ENCODE measurements at places on chromosomes 4 and X.

GRCh38 chr4:58809366-58809765 is 1699.2 kb upstream of the IGFBP7 start:
- DNase-seq: no peak

DNA sequence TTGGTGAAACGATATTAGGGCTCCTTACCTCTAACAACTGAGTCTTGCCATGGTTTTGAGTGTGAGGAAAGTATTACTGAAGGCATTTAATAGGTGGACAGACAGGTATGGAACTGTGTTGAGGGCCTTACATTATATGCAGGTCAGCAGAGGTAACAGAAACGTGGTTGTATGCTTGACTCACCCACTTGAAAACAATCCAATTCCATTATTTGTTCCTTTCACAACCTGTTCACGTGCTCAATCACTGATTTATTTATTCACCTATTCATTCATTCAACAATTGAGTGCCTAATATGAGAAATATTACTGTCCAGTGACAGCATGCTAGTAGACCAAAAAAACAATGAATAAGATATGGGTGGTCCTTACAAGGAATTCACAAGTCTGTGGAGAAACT is 33.3 kb upstream of the PPARGC1A start:
- DNase-seq: no peak

GRCh38 chr4:15526924-15527592 is 57.4 kb downstream of the CC2D2A start:
- no peak for DNase-seq

DNA sequence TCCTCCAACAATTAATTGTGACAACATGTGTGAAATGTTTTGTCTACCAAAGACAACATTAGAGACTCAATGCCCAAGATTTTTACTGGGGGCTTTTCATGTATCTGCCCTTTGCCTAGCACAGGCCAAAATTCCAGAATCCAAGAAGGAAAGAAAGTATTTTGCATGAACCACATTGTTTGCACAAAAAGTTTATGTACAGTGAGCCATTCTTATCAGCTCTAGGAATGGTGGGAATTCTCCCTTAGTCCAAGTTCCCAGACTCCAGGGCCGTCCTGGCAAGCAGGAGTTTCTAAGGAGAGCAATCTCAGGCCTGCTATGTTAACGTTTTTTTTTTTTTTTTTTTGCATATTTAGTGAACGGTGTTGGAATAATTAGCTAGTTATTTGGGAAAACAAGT is 21.6 kb downstream of the GPRASP1 start:
- DNase-seq: no peak

- DNase-seq: peak; percentile 10
These were observed 407 bp downstream of the IL13RA1 start for GRCh38 chrX:118727686-118728339.

DNA sequence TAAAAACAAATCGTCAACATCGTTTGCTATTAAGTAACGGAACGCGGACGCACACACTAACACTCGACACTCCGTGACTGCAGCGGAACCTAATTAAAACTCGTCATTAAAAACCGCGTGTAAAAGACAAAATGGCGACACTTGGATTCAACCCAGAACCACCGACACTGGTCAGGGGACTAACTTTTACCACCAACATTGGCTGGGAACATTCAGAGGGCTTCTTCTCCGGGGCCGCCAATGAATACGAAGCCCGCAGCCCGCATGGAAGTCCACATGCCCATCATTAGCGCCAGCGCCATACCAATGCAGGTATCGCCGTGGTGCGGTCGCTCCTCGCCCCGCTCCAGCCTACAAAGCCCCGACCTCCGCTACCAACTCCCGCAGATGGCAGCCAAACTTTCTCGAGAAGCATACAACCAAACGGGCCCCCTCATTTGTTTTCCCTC is 498 bp downstream of the RBMX start:
- DNase-seq: no peak

GRCh38 chr4:3111461-3111860 is 37.0 kb downstream of the HTT start:
- no peak for DNase-seq

- no peak for DNase-seq
These were observed 374.7 kb upstream of the FGF13 start for GRCh38 chrX:139086246-139086645.

- peak; percentile 69 for DNase-seq
These were observed 189.2 kb downstream of the SHROOM3 start for GRCh38 chr4:76624241-76624681.

DNA sequence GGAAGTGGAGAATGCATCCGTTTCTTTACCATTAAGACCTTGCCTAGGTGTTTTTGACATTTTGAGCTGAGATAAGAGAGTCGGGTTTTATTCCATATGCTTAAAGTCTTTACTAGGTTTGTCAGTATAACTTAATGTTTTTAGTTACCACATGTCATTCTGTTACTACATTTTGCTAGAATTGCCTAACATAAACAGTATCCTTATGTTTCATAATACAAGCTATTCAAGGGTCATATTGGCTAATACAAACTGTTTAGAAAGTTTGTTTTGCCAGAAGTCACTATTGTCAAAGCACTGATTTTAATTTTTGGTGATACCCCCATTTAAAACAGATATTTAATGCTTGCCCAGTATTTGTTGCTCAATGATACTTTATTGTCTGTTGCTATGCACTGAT is 427.7 kb upstream of the MAGEB2 start:
- DNase-seq: no peak

- DNase-seq: no peak
These were observed 66.1 kb downstream of the DCHS2 start for GRCh38 chr4:154425514-154425913.

- no peak for DNase-seq
These were observed 768 bp upstream of the CDKL5 start for GRCh38 chrX:18424482-18425198.

GRCh38 chr4:65083076-65083475 is 587.2 kb downstream of the EPHA5 start:
- DNase-seq: no peak

DNA sequence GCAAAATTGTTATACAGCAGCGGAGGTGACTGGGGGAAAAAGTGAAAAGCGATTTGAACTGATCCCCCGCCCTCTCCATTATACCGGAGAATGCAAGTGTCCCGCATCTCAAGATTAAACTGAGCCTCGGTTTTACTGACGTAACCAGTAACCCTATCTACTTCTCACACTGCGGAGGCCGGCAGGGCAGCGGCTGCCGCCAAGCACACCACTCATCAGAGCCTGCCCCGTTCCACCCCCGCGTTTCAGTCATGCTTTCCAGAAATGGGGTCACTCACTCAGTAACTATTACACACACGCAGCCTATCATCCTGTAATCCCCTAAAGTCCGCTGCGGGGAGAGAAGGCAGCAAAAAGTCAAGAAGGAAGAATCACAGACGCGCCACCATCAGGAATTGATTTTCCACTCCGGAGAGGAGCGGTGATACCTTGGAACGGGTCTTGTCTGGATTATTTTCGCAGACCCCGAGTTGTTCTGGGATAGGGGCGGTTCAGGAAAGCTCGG is 1.4 kb downstream of the RPS6KA3 start:
- peak; percentile 40 for DNase-seq

GRCh38 chr4:38832624-38833528 is 23.7 kb downstream of the TLR6 start:
- DNase-seq: no peak

DNA sequence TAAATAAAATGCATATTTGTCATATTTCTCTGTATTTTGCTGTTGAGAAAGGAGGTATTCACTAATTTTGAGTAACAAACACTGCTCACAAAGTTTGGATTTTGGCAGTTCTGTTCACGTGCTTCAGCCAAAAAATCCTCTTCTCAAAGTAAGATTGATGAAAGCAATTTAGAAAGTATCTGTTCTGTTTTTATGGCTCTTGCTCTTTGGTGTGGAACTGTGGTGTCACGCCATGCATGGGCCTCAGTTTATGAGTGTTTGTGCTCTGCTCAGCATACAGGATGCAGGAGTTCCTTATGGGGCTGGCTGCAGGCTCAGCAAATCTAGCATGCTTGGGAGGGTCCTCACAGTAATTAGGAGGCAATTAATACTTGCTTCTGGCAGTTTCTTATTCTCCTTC is 3.3 kb downstream of the HTT start:
- DNase-seq: no peak

DNA sequence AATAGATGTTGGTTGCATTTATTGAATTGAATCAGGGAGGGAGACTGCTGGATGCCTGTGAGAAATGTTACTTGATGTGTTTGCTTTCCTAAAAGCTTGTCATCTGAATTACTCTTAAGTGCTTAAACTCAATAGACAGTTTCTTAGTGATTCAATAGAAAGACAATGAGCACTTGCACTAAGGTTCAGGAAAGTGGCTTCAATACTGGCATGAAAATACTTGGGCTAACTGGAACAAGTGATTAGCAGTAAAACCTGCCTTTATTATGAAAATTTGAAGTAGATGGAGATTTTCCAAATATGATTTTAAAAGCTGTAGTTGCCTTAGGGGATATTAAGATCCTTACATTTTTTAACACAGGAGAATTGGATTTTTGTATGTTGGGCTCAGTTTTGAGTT is 123.3 kb downstream of the RNF150 start:
- DNase-seq: no peak

- DNase-seq: no peak
These were observed 625.5 kb downstream of the TLL1 start for GRCh38 chr4:166498546-166498945.

- DNase-seq: no peak
These were observed 51.7 kb downstream of the SLC7A11 start for GRCh38 chr4:138190452-138190858.

DNA sequence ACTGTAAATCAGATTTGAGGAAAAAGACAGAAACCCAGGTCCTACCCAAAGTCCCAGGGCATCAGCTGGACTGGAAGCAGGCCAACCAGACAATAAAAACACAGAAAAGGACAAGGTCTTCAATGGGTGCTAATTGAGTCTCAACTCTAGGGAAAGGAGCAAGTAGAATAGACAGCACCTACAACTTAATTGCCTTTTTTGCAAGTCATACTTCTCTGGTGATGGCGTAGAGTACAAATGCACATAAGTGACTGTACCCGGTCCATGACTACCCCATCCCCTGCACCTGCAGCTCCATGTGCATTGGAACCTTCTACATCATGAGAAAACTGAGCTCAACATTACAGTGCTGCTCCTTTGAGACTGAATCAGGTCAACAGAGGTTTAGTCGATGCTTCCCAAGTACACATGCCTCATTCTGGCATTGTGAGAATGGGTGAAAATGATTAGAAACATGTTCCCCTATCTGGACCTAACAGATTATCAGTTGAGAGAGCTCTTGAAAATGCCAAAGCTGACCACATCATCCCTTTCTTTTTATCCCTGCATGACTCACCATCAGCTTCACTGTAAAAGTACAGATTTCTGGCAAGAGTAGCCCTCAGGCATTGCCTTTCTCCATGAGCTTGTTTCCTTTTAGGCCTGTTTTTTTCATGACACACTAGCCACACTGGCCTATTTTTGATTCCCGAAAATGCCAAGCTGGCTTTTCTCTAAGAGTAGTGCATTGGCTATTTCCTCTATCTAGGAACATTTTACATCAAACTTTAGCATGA is 298.3 kb downstream of the HS3ST1 start:
- no peak for DNase-seq

GRCh38 chrX:105645667-105646357 is 176.5 kb upstream of the NRK start:
- DNase-seq: no peak

DNA sequence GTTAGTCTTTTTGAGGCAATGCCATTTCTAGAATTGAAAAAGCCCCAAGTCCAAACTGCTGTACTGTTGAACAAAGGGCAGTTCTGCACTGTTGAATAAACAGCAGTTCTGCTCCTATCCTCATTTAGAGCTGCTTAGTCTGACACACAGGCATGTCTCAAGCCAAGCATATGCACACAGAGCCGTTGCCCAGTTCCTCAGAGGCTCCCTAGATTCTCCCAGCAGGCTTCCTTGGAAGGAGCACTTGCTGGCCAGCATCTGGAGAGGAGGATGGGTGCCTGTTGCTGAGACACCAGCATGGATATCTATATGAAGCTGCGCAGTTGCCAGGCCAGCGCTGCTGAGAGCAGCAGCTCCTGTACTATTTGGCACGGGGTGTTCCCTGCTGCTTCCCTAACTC is 138.3 kb upstream of the USP38 start:
- DNase-seq: no peak

DNA sequence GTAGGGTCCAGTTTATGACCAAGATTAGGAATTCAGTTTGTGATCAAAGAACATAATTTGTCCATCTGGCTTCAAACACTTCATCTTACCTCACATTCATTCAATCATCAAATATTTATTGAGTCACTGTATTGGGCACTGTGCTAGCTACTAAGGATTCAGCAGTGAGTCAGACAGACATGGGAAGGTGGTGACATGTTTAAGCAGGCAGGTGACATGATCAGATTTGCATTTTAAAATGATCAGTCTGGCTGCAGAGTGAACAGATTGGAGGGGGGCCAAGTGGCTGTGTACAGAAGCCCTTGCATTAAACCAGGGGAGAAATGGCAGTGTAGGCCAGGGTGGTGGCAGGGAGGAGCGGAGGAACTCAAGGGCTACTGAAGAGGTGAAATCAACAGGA is 25.1 kb upstream of the APLN start:
- no peak for DNase-seq

GRCh38 chr4:11495291-11495690 is 66.6 kb upstream of the HS3ST1 start:
- no peak for DNase-seq

GRCh38 chrX:86078650-86079049 is 31.3 kb upstream of the CHM start:
- DNase-seq: no peak

- no peak for DNase-seq
These were observed 5.9 kb upstream of the PLAC1 start for GRCh38 chrX:134664202-134664601.

DNA sequence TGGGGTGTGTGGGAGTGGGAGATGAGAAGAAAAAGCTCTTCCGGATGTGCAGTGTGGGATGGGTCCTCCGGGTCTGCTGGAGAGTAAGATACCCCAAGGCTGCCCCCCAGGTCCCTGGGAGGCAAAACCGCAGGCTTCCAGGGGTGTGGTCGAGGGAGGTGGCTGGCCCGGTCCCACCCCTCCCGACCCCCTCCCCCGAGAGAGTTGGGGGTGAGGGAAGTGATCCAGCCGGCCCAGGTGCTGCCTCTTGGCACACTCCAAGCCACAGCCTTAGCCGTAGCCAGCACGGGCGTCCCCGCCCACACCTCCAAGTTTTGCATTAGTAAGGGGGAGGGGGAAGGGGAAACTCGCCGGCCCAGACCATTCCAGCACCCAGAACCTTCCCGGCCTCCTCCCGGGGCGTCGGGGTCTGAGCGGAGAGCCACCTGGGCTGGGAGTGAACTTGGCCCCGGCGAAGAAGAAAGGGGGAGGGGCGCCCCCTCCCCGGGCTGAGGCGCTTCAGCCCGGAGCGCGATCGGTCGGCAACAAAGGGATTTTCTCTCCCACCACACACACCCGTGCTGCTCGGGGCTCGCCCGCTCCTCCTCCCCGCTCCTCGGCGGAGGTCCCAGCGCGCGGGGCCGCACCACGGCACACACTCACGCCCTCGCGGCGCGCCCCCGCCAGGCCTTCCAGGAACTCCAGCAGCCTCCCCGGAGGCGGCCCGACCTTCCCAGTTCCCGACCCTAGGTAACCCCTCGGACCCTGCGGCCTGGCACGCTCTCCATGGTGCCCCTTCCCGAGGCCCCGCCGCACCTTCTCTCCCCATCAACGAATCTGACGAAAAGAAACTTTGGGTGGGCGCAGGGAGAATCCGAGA is 14.4 kb downstream of the BCOR start:
- no peak for DNase-seq

Measured in thoracic aorta (tissue), 2 donors.